Stimulated activated CD4-positive, alpha-beta T cell treated with anti-CD3 and anti-CD28 coated beads, TNF-alpha, amount 100 ng/mL, for 4 hours (primary cell): ENCODE measurements at places on chromosomes 4 and X.

DNA sequence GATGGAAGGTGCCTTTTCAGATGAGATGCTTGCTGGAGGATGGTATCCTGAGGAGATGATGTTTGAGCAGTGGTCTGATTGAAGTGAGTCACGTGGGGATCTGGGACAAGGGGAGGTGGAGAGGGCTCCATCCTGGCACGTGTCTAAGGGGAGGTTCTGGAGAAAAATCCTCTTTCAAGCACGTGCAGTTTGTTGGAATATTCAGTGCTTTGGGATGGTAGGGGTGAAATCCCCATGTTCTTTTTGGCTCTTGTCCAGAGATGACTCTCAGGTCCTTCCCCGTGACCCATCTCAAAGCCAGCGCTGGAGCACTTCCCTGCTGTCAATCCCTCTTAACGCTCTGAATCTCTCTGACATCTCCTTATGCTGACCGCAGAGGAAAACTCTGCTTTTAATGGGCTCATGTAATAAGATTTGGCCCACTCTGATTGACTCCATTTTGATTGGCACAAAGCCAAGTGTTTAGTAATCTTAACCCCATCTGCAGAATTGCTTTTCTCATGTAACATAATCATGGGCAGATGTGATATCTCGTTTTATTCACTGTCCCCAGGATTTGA, 10.8 kb upstream of the KLKB1 start:
- DNase-seq, result no peak

DNA sequence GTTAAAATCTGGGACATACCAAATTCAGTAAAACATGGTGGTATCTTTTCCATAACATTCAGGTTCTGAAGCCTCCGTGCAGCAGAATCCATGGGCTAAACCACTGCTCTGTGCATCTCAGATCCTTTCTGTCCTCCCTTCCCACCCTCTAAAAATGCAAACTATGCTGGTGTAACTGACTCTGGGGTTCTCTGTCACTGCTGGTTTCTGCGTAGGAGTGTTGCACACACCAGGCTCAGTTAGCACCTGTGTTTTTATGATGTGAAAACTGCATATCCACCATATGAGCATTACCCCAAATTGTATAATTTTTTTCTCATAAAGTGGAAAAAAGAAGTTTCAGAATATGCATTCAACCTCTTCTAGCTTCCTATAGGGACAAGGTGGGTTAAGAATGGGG, 22.4 kb upstream of the IL21 start:
- DNase-seq, result no peak

DNA sequence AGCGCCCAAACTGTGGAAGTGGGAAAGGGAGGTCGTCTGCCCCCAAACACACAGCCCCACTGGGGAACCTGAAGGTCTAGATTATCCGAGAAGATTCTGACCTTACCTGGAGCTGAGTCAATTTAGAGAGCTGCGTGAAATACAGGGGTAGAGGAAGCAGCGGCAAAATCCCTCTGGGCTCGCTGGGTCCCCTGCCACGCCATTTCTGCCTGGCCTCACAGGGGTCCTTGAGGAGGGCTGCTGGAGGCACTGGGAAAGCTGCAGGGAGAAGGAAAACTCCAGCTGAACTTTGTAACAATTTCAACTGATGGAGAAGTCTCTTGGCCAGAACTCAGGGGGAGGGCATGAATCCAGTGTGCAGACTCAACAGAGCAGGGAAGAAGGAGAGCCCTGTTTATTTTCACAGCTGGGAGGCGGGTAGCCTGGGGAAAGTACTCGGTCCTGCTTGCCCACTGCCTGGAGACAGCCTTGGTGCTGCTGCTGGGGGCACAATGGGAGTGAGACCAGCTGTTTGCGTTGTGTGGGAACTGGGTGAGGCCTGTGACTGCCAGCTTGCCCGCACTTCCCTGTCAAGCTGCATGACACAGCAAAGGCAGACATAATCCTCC, 93.2 kb upstream of the MAPK10 start:
- DNase-seq, result no peak

DNA sequence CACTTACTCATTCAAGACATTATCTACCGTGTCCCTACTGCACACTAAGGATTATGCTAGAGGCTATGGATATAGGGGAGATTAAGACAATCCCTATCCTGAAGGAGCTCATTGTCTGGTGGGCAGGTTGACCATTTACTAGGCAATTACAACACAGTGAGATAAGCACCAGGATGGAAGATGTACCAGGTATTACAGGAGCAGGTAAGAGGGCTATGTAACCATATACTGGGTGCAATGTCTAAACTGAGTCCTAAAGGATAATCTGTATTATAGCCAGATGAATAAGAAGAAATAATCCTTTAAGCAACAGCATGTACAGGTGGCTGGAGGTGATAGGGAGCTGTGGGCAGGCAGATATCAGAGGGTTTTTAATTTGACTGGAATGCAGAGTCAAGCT, 113.3 kb upstream of the TBC1D9 start:
- DNase-seq, result no peak

DNA sequence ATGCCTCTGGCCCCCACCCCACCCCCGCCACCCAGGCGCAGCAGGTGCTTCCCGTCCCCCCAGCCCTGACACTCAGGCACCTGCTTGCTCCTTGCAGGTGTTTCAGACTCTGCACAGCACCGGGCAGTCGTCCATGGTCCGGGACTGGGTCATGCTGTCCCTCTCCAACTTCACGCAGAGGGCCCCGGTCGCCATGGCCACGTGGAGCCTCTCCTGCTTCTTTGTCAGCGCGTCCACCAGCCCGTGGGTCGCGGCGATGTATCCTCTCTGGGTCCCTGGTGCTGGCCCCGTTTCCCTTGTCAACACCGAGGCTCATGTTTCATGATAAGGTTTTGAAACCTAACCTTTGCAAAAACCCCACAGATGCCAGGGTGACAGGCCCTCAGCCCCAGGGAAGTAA, 10.2 kb upstream of the MSANTD1 start:
- DNase-seq, result no peak

DNA sequence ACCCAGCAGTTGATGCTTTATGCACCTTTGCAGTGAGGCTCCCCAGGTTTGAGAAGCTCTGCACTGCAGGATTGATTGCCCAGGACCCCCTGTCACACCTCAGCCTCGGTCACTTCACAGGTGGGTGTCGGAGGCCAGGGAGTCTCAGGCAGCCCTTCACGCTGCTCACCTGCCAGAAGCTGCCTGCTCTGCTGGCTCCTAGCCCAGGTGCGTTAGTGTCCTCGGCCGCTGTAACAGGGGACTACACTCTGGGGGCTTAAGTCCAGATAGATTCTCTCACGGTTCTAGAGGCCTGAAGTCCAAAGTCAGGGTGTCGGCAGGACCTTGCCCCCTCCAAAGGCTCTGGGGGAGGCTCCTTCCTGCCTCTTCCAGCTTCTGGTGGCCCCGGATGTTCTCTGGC, 79.9 kb downstream of the CPZ start:
- DNase-seq, result no peak
